ENCODE measurements at places on chromosomes 5 and 9.

DNA sequence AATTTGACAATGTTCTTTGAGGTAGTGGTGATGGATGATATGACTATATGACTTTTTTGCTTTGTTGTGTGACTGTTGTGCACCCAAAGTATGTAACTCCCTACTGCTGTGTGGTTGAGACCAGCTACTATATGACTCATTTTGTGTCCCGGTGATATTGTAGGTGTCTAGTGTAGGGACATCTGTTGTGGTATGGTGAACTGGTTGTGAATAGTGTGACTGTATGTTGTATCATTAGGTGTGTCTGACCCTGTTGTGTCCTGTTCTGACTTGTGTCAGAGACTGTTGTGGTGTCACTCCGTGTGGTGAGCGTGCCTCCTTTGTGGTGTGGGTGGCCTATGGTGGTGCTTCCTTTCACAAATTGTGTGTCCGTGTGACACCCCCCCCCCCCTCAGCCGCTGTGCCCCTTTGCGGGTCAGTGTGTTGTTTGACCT, 11.2 kb upstream of the CXXC5 start:
- no peak for DNase-seq
- no peak overlapping the region for H3K4me3 ChIP-seq
- no peaks in the 10 kb centered on the region for H3K36me3 ChIP-seq
- H3K4me1 ChIP-seq, result peaks cover 47% of the 10 kb centered on the region

DNA sequence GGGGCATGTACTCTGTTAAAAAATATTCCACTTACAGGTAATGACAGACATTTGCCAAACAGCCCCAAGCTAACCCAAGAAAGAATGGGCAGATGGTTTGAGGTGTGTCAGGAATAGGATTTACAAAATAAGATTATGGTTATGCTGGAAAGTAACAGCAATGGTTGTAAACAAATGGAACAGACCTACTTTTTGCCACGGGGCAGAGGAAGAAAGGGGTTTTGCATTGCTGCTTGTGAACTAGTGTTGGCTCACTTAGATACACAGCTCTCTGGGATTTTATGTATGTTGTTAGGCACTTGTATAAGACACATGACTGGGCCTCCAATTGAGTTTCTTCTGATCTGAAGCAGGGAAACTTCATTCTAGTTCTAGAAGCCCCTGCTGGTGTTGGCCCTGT, 191.5 kb upstream of the GDNF start:
- no peaks in the 10 kb centered on the region for H3K4me1 ChIP-seq
- H3K27me3 ChIP-seq, result peaks cover 5% of the 10 kb centered on the region
- no peaks in the 10 kb centered on the region for H3K36me3 ChIP-seq
- H3K4me3 ChIP-seq, result no peak overlapping the region

- no peaks in the 10 kb centered on the region for H3K4me1 ChIP-seq
- H3K27me3 ChIP-seq, result no peaks in the 10 kb centered on the region
- DNase-seq, result no peak
- no peaks in the 10 kb centered on the region for H3K36me3 ChIP-seq
- no peak overlapping the region for H3K27ac ChIP-seq
These were observed 330.7 kb upstream of the ADAMTSL1 start for GRCh38 chr9:18143073-18143745.

DNA sequence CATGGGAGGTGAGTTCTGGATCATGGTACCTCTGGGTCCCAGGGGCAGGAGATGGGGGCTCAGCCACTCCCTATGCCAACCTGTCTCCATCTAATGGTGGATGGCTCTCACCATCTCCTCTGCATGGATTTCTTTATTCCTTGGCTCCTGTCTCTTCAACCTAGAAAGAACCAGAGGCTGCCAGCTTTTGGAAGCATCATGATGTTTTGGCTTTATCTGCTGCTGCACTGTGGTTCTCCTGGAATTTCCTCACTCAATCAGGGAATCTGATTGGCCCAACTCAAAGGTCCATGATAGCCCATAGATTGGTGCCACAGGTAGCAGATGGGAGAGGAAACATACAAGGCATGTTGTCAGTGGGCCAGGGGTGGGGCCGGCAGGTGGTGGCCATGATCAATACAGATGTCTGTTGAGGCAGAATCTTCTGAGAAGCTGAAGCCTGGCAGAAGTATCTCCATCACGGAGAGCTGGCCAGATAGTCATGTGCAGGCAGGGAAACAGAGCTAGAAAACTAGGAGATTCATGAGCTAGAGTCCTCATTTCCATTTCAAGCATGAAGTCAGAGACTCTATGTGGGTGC, 158.2 kb downstream of the MACROH2A1 start:
- no peaks in the 10 kb centered on the region for H3K27me3 ChIP-seq
- H3K36me3 ChIP-seq, result no peaks in the 10 kb centered on the region
- DNase-seq, result no peak
- no peaks in the 10 kb centered on the region for H3K4me1 ChIP-seq

DNA sequence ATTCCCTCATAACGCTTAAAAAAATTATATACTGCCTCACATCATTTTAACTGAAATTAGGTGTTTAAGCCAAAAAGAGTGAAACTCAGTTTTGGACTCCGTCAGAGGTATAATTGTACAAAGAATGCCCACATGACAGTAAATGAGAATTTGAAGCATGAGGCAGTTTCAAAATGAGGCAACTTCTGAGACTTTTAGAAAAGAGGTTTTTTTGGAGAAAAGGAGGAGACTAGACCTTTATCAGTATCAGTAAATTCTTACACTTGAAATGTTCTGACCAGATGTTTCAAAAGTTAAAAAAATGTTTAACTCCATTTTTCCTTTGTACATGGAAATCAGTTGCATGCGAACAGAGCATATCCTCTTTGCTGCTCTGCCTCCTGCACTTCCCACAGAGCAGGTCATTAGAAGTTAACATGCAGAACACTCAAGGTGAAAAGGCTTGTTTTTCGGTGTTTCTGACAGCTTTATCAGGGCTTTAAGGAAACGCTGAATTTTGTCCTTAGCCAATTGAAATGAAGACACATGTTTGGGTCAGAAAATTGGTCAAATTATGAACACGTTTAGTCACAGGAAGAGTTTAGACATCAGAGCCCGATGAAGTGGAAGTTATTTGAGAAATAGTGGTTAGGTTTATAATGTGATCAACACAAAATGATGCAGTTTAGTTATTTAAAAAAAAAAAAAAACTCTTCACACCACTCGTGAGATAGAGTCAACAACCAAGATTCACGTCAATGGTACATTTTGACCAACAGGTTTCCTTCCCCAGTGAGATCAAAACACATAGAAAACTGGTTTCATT, 59.5 kb downstream of the PIK3R1 start:
- no peak overlapping the region for H3K4me3 ChIP-seq
- H3K4me1 ChIP-seq, result peaks cover 52% of the 10 kb centered on the region
- DNase-seq, result no peak
- peaks cover 54% of the 10 kb centered on the region for H3K36me3 ChIP-seq
- H3K27ac ChIP-seq, result peak overlapping the region; percentile 31

Data from DND-41 (cell line).